ENCODE measurements at places on chromosomes 12 and 14.

DNA sequence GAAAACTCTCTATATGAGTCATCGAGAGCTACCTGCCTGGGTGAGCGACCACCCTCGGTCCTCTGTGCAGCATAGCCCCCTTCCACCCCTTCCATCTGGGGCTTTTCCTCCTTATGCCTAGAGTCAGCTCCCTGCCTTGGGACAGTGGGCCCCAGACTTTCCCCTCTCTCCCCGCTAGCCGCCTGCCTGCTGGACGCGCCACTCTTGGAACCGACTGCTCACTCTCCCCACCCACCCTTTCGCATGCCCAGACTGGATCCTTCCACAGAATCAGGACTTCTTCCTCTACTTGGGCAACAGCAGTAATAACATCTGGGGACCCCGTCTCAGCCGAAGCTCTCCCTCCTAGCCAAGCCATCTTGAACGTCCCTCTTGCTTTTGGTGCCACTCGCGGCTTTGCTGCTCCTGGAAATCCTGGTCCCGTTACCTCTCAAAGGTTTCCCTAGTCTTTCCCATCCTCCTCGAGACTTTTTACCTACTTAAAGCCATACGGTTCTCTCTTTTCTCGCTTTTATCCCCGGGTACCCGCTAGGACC lies 671 bp downstream of the ESYT1 start:
- DNase-seq, result no peak

DNA sequence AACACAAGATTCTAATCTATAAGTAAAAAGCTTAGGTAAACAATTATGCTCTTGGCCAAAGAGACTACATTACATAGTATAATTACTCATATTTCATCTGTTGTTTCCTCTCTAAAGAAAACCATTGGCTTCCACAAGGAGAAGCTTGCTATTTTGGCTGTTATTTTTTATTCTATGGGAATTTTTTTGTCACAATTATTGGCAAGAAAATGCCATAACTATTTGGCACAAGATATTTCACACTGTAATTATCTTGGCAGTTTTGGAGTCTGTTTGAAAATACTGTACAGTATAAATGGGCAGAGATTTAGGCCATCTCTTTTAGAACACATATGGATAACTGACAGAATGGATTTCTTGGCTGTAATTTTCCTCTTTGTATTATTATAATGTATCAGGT lies 51.2 kb downstream of the KCNH5 start:
- no peak for DNase-seq

- DNase-seq, result no peak
Observed at GRCh38 chr14:37179896-37180502, 7.6 kb upstream of the SLC25A21 start.

- no peak for DNase-seq
Observed at GRCh38 chr14:77290705-77291104, 19.7 kb upstream of the NGB start.

- no peak for DNase-seq
Observed at GRCh38 chr12:52389313-52390207, 4.1 kb upstream of the KRT84 start.

DNA sequence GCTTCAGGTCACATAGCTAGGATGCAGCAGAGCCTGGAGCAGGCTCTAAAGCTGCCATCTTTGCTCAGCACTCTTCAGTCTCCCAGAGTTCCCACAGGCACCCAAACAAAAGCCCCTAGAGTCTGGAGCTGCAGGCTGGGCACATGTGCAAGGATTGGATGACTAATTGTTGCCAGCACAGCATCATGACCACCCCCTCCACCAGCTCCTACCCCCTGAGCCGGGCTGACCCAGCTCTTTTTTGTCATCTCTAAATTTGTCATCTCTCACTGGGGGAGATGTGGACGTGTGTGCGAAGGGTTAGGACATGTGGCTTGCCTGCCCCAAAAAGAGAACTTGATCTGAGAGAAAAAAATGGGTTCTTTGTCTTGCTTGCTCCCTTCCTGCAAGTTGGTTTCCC lies 4.3 kb upstream of the MMP19 start:
- no peak for DNase-seq

- DNase-seq, result no peak
Observed at GRCh38 chr14:68785534-68786490, 7.1 kb downstream of the ZFP36L1 start.
